Suprapubic skin (tissue), 4 donors: ENCODE measurements at places on chromosomes 4 and X.
A peak's percentile ranks its signal among the peaks of the same experiment; 100 is the strongest.

DNA sequence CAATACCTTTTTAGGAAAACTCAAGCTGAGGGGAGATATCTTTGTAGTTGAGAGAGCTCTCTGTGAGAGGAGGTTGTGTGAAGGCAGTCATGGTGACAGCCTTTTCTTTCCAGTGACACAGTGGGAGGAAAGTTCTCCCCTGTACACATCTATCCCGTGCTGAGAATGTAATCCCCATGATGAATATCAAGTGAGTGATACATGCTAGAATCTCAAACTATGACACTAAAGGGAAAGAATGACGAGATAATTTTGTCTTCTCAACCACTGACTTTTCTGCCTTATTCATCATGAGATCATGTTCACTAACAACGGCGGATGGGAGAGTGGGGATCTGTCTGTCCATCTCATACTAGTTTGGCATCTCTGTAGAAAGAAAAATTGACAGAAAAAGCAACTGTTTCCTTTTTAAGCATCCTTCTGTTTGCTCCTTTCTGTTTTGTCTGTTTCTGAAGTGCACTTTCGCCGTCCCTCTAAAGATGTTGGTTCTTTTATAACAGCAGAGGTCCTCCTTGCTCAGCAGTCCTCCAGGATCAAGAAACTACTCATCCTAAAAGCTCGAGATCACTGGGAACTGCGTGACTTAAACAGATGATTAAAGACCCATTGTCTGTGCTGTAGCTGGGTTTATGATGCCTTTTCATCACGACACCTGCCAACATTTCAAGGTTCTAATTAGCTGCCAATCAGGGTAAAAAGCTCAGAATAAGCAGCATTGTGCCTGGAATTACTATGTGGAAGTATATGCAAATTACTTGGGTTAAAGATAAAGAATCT lies 137.6 kb downstream of the DCK start:
- no peaks in the 10 kb centered on the region for H3K4me1 ChIP-seq
- no peak overlapping the region for H3K27ac ChIP-seq
- H3K27me3 ChIP-seq: no peaks in the 10 kb centered on the region
- no peaks in the 10 kb centered on the region for H3K36me3 ChIP-seq

- peaks cover 8% of the 10 kb centered on the region for H3K36me3 ChIP-seq
- no peak overlapping the region for H3K4me3 ChIP-seq
- no peak overlapping the region for H3K27ac ChIP-seq
- peaks cover 7% of the 10 kb centered on the region for H3K4me1 ChIP-seq
- H3K27me3 ChIP-seq: no peaks in the 10 kb centered on the region
- no peak for DNase-seq
Measured at GRCh38 chr4:26753617-26754016, 107.0 kb upstream of the STIM2 start.

GRCh38 chr4:60313611-60314178 lies 886.4 kb upstream of the ADGRL3 start:
- no peak overlapping the region for H3K4me3 ChIP-seq
- no peak overlapping the region for H3K27ac ChIP-seq
- DNase-seq: no peak
- no peaks in the 10 kb centered on the region for H3K36me3 ChIP-seq
- no peaks in the 10 kb centered on the region for H3K4me1 ChIP-seq

- no peak overlapping the region for H3K4me3 ChIP-seq
- H3K4me1 ChIP-seq: peaks cover 10% of the 10 kb centered on the region
- no peak for DNase-seq
- no peaks in the 10 kb centered on the region for H3K27me3 ChIP-seq
Measured at GRCh38 chr4:40720916-40721315, 28.8 kb upstream of the NSUN7 start.

GRCh38 chrX:82782014-82782413 lies 726.1 kb upstream of the POU3F4 start:
- no peak for DNase-seq
- no peaks in the 10 kb centered on the region for H3K4me1 ChIP-seq
- H3K4me3 ChIP-seq: no peak overlapping the region
- H3K36me3 ChIP-seq: no peaks in the 10 kb centered on the region

DNA sequence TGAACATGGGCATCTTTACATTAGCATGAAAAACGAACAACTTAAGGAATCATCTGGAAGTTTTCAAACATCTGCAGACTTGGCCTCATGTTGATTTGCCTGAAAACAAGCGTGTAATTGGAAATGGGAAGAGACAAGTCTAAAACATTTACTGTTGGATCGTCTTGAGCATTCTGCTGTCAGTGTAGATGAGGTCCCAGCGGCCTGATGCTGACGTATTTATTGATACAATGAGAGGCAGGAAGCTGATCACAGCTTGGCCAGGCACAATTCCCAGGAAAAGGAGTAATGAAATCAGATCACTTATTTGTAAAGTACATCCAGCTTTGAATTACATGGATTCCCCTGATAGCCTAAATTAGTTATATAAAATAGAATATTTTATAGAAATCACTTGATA lies 210.6 kb downstream of the CLCN4 start:
- no peaks in the 10 kb centered on the region for H3K36me3 ChIP-seq
- no peaks in the 10 kb centered on the region for H3K27me3 ChIP-seq
- no peaks in the 10 kb centered on the region for H3K4me1 ChIP-seq
- H3K4me3 ChIP-seq: no peak overlapping the region
- no peak for DNase-seq

GRCh38 chrX:30161043-30161442 lies 54.3 kb upstream of the MAGEB2 start:
- no peaks in the 10 kb centered on the region for H3K27me3 ChIP-seq
- DNase-seq: no peak
- H3K27ac ChIP-seq: no peak overlapping the region
- H3K36me3 ChIP-seq: no peaks in the 10 kb centered on the region

- no peak overlapping the region for H3K27ac ChIP-seq
- peaks cover 7% of the 10 kb centered on the region for H3K4me1 ChIP-seq
- no peaks in the 10 kb centered on the region for H3K27me3 ChIP-seq
- H3K4me3 ChIP-seq: no peak overlapping the region
- peaks cover 4% of the 10 kb centered on the region for H3K36me3 ChIP-seq
Measured at GRCh38 chr4:77922158-77923094, 59.8 kb downstream of the MRPL1 start.

DNA sequence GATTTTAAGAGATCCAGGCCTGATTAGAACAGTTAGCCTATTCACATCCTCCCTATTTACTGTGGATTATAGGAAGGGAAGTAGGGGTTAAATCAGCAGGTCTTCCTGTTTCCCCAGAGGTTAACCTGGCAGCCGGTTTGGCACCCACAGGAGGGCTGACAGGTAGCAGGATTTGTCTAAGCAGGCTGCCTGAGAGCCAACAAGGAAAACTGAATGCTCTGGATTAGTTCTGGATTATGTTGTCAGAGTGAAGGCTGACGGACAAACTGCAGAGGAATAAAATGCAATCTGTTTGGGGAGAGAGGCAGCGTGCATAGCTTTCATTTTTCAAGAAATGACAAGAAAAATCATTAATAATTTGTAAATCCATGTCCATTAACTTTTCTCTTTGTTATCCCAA lies 397.1 kb upstream of the FAM241A start:
- DNase-seq: no peak
- H3K27me3 ChIP-seq: no peaks in the 10 kb centered on the region
- no peak overlapping the region for H3K27ac ChIP-seq
- H3K4me3 ChIP-seq: no peak overlapping the region

DNA sequence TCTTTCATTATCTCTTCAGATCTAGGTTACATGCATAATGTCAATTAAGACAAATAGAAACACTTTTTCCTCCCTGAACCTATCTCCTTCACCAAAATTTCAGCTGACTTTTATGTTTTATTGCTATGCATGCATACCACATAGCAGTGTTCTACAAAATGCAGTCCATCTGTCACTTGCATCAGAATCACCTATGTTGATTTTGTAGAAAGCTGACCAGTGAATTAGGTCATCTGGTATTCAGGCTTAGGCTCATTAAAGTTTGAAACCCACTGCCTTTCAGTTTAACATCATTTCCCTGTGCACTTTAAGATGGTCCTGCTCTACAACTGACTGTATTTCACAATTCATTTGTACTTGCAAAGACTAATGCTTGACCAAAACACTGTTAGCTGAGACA lies 277.9 kb downstream of the CFAP299 start:
- no peak for DNase-seq
- H3K36me3 ChIP-seq: no peaks in the 10 kb centered on the region
- no peaks in the 10 kb centered on the region for H3K4me1 ChIP-seq
- no peak overlapping the region for H3K27ac ChIP-seq

DNA sequence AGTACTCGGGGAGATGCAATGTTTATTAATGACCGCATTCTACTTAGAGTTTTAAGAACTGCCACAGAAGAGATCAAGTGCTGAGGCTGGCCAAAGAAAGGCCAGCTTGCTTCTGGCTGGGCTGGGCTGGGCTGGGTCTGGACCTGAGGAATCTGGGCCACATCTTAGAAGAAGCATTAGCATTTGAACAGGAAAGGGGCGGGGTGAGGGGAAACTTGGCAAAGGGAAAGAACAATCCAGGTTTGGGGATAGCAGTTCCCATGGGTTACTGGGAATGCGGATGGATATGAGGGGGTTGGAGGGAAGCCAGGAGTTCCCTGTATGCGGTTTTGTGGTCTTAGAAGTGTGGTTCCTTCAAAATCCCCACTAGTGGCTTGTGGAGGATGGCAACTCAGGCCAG lies 83.3 kb downstream of the CLDN34 start:
- no peak overlapping the region for H3K27ac ChIP-seq
- no peaks in the 10 kb centered on the region for H3K27me3 ChIP-seq
- no peak overlapping the region for H3K4me3 ChIP-seq
- no peak for DNase-seq

DNA sequence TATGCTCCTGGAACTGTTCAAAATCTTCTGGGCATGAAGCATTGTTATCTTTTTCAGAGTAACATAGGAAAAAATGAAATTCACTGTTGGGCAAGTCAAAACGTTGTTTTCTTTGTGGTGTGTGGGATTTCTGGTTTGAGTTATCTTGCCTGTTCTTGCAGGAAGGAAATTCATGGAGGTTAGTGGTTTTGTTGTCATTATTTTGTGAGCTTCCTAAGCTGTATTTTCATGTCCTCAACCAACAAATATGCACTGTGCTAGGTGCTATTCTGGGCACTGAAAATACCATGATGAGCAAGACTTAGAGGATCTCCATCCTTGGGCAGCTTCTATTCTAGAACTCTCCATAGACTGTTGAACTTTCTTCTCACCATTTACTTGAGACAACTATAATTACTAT lies 16.9 kb downstream of the SPINK2 start:
- no peak for DNase-seq
- H3K27ac ChIP-seq: no peak overlapping the region
- no peak overlapping the region for H3K4me3 ChIP-seq
- H3K4me1 ChIP-seq: peaks cover 2% of the 10 kb centered on the region

- H3K4me3 ChIP-seq: no peak overlapping the region
- H3K27me3 ChIP-seq: no peaks in the 10 kb centered on the region
- no peaks in the 10 kb centered on the region for H3K36me3 ChIP-seq
- H3K4me1 ChIP-seq: no peaks in the 10 kb centered on the region
Measured at GRCh38 chrX:104833401-104833800, 267.4 kb downstream of the IL1RAPL2 start.

- H3K27ac ChIP-seq: no peak overlapping the region
- H3K4me3 ChIP-seq: peak overlapping the region; percentile 99
- H3K4me1 ChIP-seq: peaks cover 38% of the 10 kb centered on the region
- peaks cover 4% of the 10 kb centered on the region for H3K27me3 ChIP-seq
- H3K36me3 ChIP-seq: peaks cover 25% of the 10 kb centered on the region
- no peak for DNase-seq
Measured at GRCh38 chr4:779555-779954, 46.4 kb downstream of the CPLX1 start.

GRCh38 chr4:59223292-59223941 lies 1976.7 kb upstream of the ADGRL3 start:
- DNase-seq: no peak
- no peaks in the 10 kb centered on the region for H3K27me3 ChIP-seq
- H3K4me3 ChIP-seq: no peak overlapping the region
- H3K36me3 ChIP-seq: no peaks in the 10 kb centered on the region
- no peaks in the 10 kb centered on the region for H3K4me1 ChIP-seq

- no peaks in the 10 kb centered on the region for H3K36me3 ChIP-seq
- no peak overlapping the region for H3K27ac ChIP-seq
Measured at GRCh38 chr4:184380707-184381106, 93.6 kb downstream of the IRF2 start.

- H3K36me3 ChIP-seq: no peaks in the 10 kb centered on the region
- peaks cover 44% of the 10 kb centered on the region for H3K4me1 ChIP-seq
- no peaks in the 10 kb centered on the region for H3K27me3 ChIP-seq
- no peak overlapping the region for H3K4me3 ChIP-seq
- no peak for DNase-seq
Measured at GRCh38 chr4:6772223-6772928, 10.2 kb upstream of the KIAA0232 start.

GRCh38 chrX:101252634-101253033 lies 33.0 kb downstream of the DRP2 start:
- no peaks in the 10 kb centered on the region for H3K27me3 ChIP-seq
- no peak overlapping the region for H3K4me3 ChIP-seq
- no peak overlapping the region for H3K27ac ChIP-seq
- H3K4me1 ChIP-seq: no peaks in the 10 kb centered on the region
- no peak for DNase-seq

GRCh38 chrX:76987381-76987780 lies 459.8 kb upstream of the FGF16 start:
- DNase-seq: no peak
- H3K4me1 ChIP-seq: no peaks in the 10 kb centered on the region
- no peaks in the 10 kb centered on the region for H3K36me3 ChIP-seq

DNA sequence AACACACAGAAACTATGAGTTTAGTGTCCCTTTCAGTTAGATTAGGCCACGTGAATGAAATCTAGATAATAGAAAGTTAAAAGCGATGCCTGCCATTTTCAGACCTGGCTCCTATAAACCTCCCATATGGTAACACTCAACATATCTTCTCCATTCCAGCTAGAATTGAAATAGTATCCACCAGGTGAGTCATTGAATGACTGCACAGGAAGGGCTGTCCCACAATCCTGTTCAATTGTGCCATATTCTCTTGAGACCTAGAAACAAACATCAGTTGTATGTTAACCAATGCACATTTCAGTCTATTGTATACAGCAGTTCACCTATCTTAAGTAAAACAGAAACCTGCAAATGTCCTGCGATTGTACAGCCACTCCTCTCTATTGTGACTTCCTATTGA lies 659.3 kb upstream of the SLIT2 start:
- no peaks in the 10 kb centered on the region for H3K36me3 ChIP-seq
- H3K27ac ChIP-seq: no peak overlapping the region
- H3K4me3 ChIP-seq: no peak overlapping the region
- DNase-seq: no peak
- no peaks in the 10 kb centered on the region for H3K27me3 ChIP-seq
- H3K4me1 ChIP-seq: no peaks in the 10 kb centered on the region

- H3K27ac ChIP-seq: no peak overlapping the region
- H3K4me3 ChIP-seq: no peak overlapping the region
- H3K36me3 ChIP-seq: peaks cover 4% of the 10 kb centered on the region
- peaks cover 24% of the 10 kb centered on the region for H3K4me1 ChIP-seq
- no peaks in the 10 kb centered on the region for H3K27me3 ChIP-seq
- peak; percentile 67 for DNase-seq
Measured at GRCh38 chr4:82380344-82380743, 6.6 kb upstream of the HNRNPD start.

- H3K27ac ChIP-seq: no peak overlapping the region
- no peak overlapping the region for H3K4me3 ChIP-seq
- H3K27me3 ChIP-seq: no peaks in the 10 kb centered on the region
- H3K36me3 ChIP-seq: no peaks in the 10 kb centered on the region
- DNase-seq: no peak
Measured at GRCh38 chr4:89653012-89653411, 183.9 kb downstream of the SNCA start.

- DNase-seq: no peak
- H3K27ac ChIP-seq: no peak within 1 kb of the TSS
- H3K4me3 ChIP-seq: peak within 1 kb of the TSS; percentile 53
Measured at GRCh38 chr4:16083241-16084191, at the start of gene PROM1. Gene PROM1 (minus strand): TSS chr4:16084023. CDS start chr4:16075906, 8,117 bp downstream.
